Inflammatory macrophage treated with lipopolysaccharide for 1 hour (primary cell): ENCODE measurements at places on chromosomes 12 and 14.
A peak's percentile ranks its signal among the peaks of the same experiment; 100 is the strongest.

DNA sequence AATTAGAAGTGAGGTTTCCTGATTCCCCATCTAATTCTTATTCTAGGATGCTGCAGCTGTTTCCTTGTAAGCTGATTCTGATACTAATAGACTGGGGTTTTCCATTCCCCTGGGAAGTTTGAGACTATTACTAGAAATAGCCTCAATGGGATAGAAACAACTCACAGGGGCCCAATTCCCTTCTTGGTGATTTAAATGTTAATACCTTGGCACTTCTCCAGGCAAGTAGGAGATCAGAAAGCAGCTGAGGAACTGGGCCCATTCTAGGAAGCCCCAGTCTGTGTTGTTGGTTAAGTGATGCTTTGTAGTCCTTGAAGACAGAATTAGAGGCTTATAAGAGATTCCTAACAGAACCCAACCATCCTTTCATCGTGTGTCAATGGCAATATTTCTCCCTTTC lies 407.0 kb upstream of the SEL1L start:
- no peak for DNase-seq

GRCh38 chr14:55381561-55381960 lies 30.1 kb downstream of the ATG14 start:
- DNase-seq, result no peak

DNA sequence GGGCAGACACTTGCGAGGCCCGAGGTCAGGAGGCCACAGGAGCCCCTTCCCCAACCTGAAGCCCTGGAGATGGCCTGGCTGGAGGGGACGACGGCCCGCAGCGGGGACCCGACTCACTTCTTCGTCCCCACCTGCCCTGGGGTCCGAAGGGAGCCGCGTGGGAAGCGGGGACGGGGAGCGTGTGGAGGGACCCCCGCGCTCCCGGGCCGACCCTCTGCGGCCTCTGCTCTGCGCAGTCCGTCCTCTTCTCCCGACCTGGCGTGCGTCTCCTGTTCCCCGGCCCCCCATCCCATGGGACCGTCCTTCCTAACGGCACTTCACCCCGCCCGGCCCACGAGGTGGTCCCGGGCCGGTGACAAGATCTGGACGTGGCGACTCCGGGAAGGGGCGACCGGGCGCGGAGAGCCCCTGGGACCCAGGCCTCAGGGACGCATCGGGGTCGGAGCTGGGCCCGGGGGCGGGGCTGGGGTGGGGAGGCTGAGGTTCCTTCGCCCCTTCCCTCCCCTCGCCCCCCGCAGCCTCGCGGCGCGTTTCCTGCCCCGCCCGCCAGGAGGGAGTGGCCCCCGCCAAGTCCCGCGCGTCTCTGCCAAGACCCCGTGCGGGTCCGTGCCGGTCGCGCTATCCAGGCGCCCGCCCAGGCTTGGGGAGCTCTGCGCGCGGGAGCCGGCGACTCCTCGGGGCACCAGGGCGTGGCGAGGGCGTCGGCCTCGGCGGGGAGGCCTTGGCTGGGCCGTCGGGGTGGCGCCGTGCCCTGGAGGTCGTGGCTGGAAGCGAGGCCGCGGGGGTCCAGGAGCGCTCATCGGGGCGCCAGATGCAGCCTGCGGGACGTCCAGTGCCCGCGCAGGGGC lies 97.1 kb downstream of the TNFAIP2 start:
- no peak for DNase-seq

DNA sequence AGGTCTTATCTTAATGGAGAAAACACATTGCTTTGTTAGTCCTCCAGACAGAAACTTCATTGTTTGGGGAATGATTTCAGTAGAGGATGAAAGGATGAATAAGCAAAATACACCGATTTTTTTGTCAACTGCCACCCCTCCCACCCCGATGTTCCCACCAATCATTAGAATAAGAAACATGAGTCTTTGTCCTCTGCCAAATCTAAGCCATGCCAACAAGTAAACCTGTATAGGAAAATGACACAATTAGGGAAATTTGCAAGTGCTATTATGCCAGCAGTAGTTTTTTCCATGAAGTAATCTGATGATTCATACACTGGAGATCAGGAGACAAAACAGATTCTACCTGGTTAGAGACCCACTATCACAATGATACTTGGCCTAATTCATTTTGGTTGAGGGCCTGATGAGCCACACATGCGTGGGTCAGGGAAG lies 35.9 kb downstream of the FLRT2 start:
- peak; percentile 59 for DNase-seq

- no peak for DNase-seq
Observed at GRCh38 chr14:95204705-95205104, 47.4 kb upstream of the DICER1 start.

GRCh38 chr12:92718483-92718990 lies 15.7 kb downstream of the PLEKHG7 start:
- DNase-seq, result no peak

DNA sequence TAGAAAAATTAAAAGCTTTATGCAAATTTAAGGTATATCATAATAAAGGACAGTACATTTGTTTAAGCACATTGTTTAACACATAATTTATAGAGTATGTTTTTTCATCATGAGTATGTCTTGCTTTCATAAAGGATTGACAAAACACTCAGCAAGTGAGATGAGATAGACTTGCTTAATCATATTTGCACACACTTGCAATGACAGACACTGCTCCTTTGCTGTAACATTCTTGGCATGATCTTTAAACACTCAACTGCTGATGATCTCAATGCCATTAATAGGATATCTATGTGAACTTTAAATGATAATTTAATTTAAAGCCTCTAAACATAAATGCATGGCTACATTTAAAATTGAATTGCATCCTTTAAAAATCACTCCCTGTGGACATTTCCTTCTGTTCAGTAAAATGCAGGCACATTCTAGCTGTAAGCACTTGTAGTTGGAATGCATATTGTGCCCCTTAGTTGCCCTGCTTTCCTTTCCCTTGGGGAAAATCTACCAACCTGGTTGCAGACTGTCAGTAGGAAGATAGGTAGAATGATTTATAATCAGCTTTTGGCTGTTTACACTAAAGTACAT lies 979.0 kb downstream of the TMTC2 start:
- DNase-seq, result no peak

- no peak for DNase-seq
Observed at GRCh38 chr12:22285846-22286245, 48.7 kb downstream of the ST8SIA1 start.

- no peak for DNase-seq
Observed at GRCh38 chr12:2264651-2265232, 212.0 kb downstream of the CACNA1C start.

GRCh38 chr14:93410893-93411292 lies 19.8 kb upstream of the UNC79 start:
- no peak for DNase-seq

DNA sequence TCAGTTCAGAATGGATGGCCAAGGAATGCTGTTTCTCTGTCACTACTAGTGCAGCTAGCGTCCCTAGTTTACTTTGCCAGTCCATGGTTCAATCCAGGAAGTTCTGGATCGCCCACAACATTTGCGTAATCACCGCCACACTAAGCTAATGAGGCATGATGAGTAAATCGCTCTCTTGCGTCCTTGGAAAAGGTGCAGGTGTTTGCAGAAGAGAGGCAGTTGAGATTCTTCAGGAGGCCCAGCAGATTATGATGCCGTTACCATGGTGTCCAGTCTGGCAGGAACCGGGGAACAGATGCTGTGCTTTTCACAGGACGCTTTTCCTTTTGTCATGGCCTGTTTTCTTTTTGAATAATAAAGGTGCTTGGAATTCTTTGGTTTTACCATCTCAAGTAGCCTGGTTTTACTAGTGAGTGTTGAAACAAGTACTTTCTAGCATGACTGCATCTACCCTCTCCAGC lies 9.0 kb downstream of the TPH2 start:
- DNase-seq, result peak; percentile 29

DNA sequence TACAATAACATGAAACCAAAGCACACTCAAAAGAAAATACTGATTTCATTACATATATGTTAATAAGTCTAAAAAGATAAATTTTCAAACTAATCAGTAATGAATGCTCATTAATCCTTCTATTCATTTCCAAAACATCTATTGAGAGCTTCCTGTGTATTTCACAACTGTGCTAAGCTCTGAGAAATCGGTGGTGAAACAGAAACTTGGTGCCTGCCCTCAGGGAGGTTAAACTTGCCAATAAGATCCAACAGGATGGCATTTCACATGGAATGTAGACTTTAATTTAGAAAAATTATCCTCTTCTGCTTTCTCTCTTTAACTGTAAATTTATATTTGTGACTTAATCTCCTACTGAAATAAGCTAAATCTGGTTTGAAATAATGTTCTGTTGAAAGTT lies 70.9 kb upstream of the SLC38A4 start:
- no peak for DNase-seq

- no peak for DNase-seq
Observed at GRCh38 chr14:61588419-61588901, 106.9 kb upstream of the HIF1A start.

- DNase-seq, result no peak
Observed at GRCh38 chr12:113533842-113534375, 62.2 kb upstream of the LHX5 start.

DNA sequence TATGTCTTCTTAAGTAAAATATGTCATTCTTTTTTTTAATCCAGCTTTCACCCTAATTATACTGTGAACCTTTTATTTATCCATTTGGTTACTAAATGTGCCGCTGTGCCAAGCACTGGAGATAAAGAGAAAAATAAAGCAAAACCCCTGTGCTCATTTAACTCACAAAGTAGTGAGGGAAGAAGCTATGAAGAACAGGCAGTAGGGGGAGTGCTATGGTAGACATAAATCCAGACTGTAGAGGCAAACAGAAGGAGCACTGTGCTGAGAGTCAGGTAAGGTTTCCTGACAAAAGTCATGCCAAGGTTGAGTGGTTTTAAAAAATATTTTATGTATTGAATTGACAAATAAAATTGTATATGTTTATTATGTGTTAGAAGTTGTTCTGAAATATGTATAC lies 188.5 kb upstream of the SYT10 start:
- no peak for DNase-seq

DNA sequence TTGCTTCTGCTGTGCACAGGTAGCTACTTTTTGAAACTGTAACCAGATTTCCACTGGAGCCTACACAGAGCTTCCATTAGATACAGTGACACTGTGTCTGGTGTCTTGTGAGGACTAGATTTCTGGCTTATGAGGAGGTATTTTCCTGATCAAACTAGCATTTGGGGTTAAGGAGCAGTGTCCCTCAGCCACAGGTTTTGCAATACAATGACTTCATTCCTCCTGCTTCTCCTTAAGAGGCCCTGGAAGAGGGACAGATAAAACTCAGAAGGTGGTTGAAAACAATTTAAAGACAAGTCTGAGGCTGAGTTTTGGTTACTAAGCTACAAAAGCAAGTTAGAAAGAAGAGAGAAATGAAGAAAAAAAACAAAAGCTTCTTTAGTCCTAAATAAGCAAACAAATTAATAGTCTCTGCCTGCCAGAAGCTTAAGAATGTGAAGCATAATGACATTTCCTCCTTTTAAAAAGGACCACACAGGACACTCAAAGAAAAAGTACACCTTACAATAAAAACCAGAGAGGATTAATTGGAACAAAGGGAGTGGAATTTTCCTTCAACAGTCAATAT lies 53.0 kb downstream of the PKP2 start:
- peak; percentile 27 for DNase-seq

DNA sequence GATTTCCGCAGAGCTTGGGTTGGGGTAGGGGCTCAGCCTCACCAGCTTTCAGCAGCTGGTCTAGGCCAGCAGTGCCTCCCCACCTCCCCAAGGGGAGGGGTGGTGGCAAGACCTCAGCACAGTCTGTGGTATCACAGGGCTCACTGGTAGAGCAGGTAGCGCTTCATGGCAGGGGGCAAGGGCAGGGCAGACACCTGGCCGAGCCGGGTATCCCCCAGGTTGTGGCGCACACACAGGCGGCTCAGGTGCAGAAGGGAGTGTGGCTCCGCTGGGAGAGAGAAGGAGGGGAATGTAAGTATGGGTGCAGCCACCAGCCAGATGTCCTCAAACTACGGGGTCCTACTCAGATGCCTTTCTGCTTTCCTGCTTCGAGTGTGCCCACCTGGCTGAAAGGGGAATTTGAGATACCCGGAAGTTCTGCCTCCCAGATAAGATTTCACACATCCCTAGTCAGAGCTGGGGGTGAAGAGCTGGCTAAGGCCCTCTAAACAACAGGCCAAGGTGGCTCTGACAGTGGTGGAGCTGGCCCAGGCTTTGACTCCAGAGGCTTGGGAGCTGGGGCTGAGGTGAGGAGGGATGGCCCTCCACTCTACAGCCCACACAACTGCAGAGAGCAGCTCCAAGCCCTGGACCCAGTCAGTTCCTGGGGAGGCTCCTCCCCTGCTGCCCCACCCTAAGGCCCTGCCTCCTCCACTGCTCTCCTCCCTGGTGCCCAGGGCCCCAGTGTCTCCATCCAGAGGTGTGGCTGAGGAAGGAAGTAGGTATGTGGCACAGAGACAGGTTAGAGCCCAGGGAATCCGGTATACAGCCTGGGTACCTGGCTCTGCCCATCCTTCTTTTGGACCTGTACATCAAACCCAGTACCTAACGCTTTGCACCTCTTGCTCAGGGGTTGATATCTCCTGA lies 1.8 kb downstream of the SPSB2 start:
- no peak for DNase-seq

- no peak for DNase-seq
Observed at GRCh38 chr12:4643747-4644146, 5.1 kb downstream of the AKAP3 start.

- DNase-seq, result no peak
Observed at GRCh38 chr14:89572596-89573398, 155.8 kb upstream of the FOXN3 start.

- DNase-seq, result no peak
Observed at GRCh38 chr14:68857516-68858070, 64.7 kb upstream of the ZFP36L1 start.

GRCh38 chr12:52604859-52605258 lies 3.6 kb upstream of the KRT72 start:
- no peak for DNase-seq

DNA sequence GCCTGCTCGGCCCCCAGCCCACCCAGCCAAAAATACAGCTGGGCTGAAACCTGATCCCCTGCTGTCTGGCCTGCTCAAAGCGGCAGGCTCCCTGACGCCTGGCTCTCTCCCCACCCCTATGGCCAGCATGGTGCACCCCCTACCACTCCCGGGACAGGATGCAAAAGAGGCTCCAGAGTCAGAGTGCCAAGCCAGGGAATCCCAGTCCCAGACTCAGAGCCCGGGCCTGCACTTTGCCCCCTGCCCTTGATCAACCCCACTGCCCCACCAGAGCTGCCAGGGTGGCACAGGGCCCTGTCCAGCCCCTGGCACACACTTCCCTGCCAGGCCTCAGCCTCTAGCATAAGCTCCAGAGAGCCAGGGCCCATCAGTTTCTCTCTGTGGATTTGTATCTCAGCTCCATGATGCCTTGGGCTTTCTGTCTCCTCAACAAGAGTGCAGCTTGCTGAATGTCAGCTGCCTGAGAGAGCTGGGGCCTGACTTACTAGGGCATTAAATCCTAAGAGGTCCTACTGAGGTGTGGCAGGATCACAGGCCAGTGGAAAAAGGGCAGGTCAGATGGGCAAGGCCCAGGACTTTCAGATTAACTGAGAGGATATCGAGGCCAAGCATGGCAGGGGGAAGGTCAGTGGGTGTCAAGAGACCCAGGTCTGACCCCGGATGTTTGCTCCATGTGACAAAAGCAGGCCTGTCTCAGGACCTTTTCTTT lies 13.9 kb downstream of the ACVRL1 start:
- DNase-seq, result no peak

GRCh38 chr12:85004204-85004603 lies 31.9 kb downstream of the TSPAN19 start:
- DNase-seq, result no peak
